ENCODE measurements at places on chromosomes 6 and 20.

GRCh38 chr6:27593200-27593818, 120.4 kb upstream of the ZNF184 start:
- DNase-seq: no peak

DNA sequence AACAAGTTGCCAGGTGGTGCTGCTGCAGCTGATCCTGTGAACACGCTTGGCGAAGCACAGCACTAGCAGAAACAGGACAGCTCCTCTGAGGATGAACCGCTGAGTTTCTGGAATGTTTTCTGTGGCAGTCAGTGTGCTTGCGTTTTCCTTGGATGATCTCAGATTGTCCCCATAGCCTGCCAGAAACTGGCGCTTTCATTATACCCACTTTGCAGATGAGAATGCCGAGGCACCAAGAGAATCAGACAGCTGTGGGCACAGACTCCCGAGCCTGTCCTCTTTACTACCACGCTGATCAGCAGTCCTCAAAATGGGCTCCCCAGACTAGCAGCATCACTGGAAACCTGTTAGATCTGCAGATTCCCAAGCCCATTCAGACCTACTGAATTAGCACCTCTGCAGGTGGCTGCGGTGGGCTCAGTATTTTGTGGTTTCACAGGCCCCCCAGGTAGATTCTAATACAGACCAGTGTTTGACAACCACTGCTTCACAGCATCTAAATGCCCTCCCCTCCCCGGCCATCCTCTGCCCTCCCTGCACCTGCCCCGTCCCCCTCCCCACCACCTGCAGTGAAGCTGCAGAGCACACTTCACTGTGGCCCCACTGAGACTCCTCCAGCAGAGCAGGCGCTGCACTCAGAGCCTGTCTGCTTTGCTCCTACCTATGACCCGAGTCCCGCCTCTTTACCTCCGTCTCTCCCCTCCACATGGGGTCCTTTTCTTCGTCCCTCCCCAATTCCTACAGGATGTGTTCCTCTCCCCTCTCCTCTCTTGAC, 29.6 kb downstream of the SPATA2 start:
- no peak for DNase-seq

GRCh38 chr20:41654884-41655283, 36.7 kb upstream of the CHD6 start:
- DNase-seq: no peak

- no peak for DNase-seq
These were observed 6.6 kb downstream of the BFSP1 start for GRCh38 chr20:17524560-17524959.

Data from fibroblast of skin of left biceps (primary cell).